Tibial nerve (tissue), 4 donors: ENCODE measurements at places on chromosomes 12 and 14.

- no peak for DNase-seq
- H3K36me3 ChIP-seq = no peaks in the 10 kb centered on the region
- H3K27me3 ChIP-seq = no peaks in the 10 kb centered on the region
- no peaks in the 10 kb centered on the region for H3K4me1 ChIP-seq
- H3K4me3 ChIP-seq = no peak overlapping the region
Observed at GRCh38 chr14:33728010-33728498, 222.8 kb downstream of the EGLN3 start.

DNA sequence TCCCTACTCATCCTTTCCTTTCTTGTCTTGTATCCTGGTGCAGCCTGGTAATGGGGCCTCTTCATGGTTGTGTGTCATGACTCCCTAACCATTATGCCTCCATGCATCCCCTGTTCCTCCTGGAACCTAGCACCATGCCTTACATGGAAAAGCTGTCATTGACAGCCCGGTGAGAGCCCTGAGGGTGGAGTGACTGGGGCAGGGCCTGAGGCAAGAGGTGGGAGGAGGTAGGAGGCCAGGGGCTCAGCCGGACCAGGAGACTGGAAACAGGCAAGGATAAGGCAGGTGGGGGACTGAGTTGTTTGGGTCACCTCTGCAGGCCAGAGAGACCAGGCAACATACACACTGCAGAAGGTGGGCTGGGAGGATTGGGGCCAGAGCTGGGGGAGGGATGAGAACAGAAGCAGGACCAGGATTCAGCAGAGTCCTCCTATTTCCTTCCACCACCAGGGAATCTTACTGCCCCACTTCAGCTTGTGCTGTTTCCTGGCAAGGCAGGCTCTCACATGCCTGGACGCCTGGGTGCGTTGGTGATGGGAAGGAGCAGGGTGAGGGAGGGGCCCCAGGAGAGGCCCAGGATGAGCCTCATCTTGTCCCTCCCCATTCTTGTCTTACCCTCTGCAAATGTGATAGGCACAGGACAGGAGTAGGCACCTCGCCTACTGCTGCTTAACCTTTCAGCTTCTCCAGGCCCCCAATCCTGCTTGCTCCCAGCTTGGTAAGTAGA lies at the start of gene LTB4R2:
TSS of gene LTB4R2 (plus strand) at position 603 of the 727 bp plus-strand sequence. CDS start 525 bp downstream, outside the sequence.
- DNase-seq = no peak
- peak within 1 kb of the TSS; percentile 56 for H3K4me3 ChIP-seq
- H3K27ac ChIP-seq = peak within 1 kb of the TSS; percentile 90
- H3K4me1 ChIP-seq = peaks cover 63% of the 10 kb centered on the region
- H3K36me3 ChIP-seq = peaks cover 34% of the 10 kb centered on the region
- no peaks in the 10 kb centered on the region for H3K27me3 ChIP-seq

GRCh38 chr14:58635091-58635830 lies 2.5 kb upstream of the DACT1 start:
- no peaks in the 10 kb centered on the region for H3K36me3 ChIP-seq
- DNase-seq = no peak
- peaks cover 47% of the 10 kb centered on the region for H3K4me1 ChIP-seq
- H3K27ac ChIP-seq = no peak overlapping the region

DNA sequence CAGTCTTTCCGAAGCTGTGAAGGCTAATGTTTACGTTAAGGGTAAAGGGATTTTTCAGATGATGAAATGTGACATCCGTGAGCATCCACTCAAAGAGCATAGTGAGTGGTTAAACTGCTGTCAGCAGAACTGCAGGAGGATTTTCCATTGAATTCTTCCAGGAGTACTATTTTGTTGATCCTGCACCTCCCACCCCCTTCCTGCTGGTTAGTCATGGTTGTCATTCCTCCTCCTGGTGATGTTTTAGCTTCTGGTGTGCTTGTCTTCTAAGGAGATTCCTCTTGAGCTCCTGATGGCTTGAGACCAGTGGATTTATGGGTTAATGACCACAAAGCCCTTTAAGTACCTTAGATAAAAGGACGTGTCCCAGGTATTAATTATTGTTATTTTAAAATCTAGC lies 2.4 kb upstream of the GPRC5D start:
- DNase-seq = no peak
- no peaks in the 10 kb centered on the region for H3K36me3 ChIP-seq
- no peak overlapping the region for H3K4me3 ChIP-seq
- H3K27me3 ChIP-seq = no peaks in the 10 kb centered on the region

DNA sequence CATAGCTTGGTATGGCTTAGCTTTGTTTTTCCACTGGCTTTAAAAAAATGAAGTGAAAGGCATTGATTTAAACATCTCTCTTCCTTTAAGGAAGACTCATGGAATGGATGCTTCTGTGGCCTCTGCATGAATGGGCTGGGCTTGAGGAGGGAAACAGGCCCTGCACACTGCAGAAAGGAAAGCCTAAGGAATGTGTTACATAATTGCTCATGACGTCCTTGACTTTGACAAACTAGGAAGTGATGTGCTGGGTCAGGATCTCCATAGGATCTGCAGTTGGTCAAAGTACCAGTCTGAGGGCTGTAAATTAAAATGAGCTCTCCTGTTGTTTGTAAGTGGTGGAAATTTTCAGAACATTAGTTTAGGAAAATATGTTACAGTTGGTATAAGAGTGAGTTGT lies 12.7 kb downstream of the SAMD4A start:
- no peaks in the 10 kb centered on the region for H3K4me1 ChIP-seq
- no peaks in the 10 kb centered on the region for H3K36me3 ChIP-seq
- H3K27ac ChIP-seq = no peak overlapping the region
- no peak for DNase-seq
- no peaks in the 10 kb centered on the region for H3K27me3 ChIP-seq

DNA sequence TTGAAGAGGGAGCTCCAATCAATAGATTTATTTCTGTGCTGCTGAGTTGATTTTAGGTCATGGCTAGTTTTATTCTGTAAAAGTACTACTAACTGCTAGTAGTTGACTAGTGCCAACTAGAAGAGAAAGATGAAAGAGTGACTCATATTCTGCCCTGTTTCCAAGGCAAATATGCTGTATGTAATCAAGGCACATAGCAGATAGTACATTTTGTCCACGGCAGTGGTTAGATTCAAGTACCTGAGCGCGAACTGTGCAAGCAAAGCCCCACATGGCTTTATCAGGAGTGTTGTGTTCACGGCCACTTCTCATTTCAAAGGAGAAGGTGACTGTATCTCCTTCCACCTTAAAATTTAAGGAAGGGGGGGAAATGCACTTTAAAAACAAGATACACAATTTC lies 126.8 kb downstream of the TRAFD1 start:
- no peaks in the 10 kb centered on the region for H3K27me3 ChIP-seq
- H3K4me3 ChIP-seq = no peak overlapping the region
- no peak for DNase-seq
- H3K4me1 ChIP-seq = no peaks in the 10 kb centered on the region

GRCh38 chr14:98956181-98956580 lies 315.8 kb downstream of the BCL11B start:
- DNase-seq = no peak
- no peaks in the 10 kb centered on the region for H3K4me1 ChIP-seq
- H3K27ac ChIP-seq = no peak overlapping the region
- H3K27me3 ChIP-seq = no peaks in the 10 kb centered on the region

GRCh38 chr12:115306380-115306779 lies 622.4 kb upstream of the TBX3 start:
- H3K27ac ChIP-seq = no peak overlapping the region
- no peaks in the 10 kb centered on the region for H3K36me3 ChIP-seq
- peaks cover 6% of the 10 kb centered on the region for H3K4me1 ChIP-seq
- H3K27me3 ChIP-seq = no peaks in the 10 kb centered on the region
- no peak overlapping the region for H3K4me3 ChIP-seq

DNA sequence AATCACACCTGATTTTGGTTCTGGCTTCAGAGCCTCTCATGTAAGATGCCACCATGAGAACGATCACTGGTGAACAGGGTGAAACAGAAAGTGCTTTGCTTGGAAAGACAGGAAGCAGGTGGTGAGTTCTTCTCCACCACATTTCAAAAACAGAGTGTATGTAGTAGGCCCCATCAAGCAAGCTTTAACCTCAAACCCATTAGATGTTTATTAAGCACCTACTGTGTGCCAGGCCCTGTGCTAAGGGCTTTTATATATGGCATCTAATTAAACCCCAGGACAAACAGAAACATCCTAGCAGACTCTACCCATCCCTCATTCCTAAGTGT lies 47.8 kb upstream of the MED13L start:
- H3K27ac ChIP-seq = no peak overlapping the region
- no peaks in the 10 kb centered on the region for H3K27me3 ChIP-seq
- no peak for DNase-seq

DNA sequence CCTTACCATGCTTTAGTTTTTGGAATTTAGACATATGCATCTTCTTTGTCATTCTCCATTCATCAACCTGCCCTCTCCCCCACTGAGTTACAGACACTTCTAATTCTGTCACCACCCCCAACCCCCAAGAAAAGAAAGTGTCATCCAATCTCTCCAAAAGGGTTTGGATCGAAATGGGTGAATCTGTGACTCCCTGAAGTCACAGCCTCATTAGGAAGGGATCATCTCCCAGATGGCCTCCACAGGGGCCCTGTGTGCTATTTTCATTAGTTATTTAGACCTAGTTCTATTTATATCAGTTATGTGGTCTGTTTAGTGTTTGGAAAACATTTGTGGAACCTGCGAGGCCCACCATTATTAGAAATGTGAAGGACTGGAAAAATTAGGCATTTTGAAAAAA lies 191.0 kb upstream of the ATP2B1 start:
- H3K27me3 ChIP-seq = no peaks in the 10 kb centered on the region
- no peak overlapping the region for H3K27ac ChIP-seq
- no peak for DNase-seq
- no peaks in the 10 kb centered on the region for H3K4me1 ChIP-seq
- no peaks in the 10 kb centered on the region for H3K36me3 ChIP-seq

DNA sequence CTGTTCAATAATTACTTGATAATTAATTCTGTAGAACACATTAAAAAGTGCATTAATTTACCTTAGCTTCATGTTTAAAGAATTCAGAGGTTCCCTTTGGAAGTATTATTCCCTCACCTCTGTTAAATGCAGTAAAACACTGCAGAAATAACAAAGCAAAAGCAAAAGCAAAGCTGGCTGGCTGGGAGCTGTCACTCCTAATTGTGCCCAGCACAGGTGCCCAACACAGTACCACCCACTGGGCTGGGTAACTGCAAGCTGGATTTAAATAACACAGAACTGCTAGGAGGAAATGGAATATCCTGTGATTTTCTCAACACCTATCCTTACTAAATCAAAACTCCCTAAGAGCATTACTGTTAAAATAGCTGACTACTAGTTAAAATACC lies 72.6 kb downstream of the SLC2A13 start:
- no peak for DNase-seq
- no peak overlapping the region for H3K27ac ChIP-seq
- H3K4me3 ChIP-seq = no peak overlapping the region
- H3K4me1 ChIP-seq = no peaks in the 10 kb centered on the region
- H3K36me3 ChIP-seq = no peaks in the 10 kb centered on the region

- no peaks in the 10 kb centered on the region for H3K27me3 ChIP-seq
- no peaks in the 10 kb centered on the region for H3K4me1 ChIP-seq
- H3K27ac ChIP-seq = no peak overlapping the region
- no peak overlapping the region for H3K4me3 ChIP-seq
- H3K36me3 ChIP-seq = no peaks in the 10 kb centered on the region
Observed at GRCh38 chr12:116389990-116390389, 112.5 kb upstream of the MED13L start.

GRCh38 chr12:70785896-70786295 lies 134.6 kb downstream of the PTPRR start:
- no peak for DNase-seq
- H3K27ac ChIP-seq = no peak overlapping the region
- no peaks in the 10 kb centered on the region for H3K27me3 ChIP-seq
- no peaks in the 10 kb centered on the region for H3K4me1 ChIP-seq

DNA sequence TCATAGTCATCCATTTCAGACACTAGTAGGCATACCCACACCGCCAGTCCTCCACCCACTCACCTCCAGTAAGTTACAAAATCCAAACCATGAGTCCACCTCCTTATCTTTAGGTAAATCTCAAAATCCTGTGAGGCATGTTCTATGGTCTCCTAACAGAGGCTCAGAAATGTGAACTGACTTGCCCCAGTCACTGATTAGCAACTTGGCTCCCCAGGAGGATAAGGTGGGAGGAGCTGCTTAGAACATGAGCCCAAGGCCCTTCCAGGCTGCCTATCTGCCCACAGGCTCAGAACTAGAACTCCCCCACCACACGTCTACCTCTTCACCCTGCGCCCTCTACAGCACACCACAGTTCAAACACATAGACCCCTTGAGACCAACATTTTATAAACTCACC lies 19.9 kb downstream of the SETD3 start:
- H3K4me3 ChIP-seq = no peak overlapping the region
- peaks cover 8% of the 10 kb centered on the region for H3K36me3 ChIP-seq
- no peaks in the 10 kb centered on the region for H3K4me1 ChIP-seq
- no peak overlapping the region for H3K27ac ChIP-seq
- H3K27me3 ChIP-seq = no peaks in the 10 kb centered on the region
